CD4-positive, alpha-beta T cell treated with Interferon alpha-2 for 1 hour (primary cell): ENCODE measurements at places on chromosomes 16 and 17.

- DNase-seq = no peak
These were observed 15.5 kb upstream of the SUPT4H1 start for GRCh38 chr17:58367461-58367860.

GRCh38 chr17:17780922-17781590, 55.7 kb downstream of the SREBF1 start:
- DNase-seq = no peak

DNA sequence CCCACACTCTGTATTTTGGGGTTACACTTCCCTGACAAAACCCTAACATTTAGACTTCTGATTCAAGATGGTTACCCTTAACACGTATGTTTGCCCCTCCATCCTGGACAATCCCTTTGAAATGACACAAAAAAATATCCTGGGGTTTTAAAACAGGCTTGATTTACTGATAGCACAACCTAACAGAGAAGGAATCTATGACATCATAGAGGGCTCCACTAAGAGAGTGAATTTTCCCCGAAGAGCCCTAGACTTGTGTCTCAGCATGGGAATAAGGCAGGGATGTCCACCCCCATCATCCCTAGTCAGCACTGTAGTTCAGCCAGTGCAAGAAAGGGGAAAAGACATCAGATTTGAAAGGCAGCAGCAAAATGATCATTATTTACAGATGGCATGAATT, 15.8 kb upstream of the SRCIN1 start:
- no peak for DNase-seq

DNA sequence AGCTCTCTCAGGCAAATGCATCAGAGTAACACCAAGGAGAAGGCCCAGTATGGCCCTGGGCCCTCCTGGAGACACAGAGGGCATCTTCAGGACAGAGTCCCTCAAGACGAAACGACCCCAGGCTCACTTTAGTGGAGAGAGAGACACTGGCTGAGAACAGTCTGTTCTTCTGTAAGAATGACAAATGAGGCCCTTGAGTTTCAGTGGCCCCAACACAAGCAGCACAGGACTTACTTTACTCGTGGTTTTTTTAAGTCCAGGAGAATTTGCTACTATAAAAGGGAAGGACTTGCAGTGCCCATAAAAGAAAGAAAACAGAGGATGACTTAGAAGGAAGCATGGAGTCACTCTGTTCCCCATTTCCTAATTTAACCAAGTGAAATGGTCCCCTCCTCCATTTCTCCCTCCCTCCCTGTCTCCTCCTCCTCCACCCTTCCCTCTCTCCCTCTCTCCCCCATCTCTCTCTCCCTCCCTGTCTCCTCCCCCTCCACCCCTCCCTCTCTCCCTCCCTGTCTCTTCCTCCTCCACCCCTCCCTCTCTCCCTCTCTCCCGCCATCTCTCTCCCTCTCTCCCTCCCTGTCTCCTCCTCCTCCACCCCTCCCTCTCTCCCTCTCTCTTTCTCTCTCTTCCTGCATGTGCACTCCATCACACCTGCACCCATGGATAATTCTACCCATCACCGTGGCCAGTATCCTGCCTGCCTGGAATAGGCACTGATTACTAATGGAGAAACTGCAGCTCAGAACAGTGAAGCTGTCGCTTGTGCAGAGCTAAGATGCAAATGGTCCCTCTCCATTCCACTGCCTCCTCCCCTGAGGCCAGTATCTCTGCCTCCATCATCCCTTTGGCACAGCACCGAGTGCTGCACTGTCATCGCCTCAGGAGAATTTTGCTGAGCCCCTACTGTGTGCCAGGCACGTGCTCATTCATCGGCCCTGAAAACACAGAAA, 47.3 kb upstream of the RBFOX3 start:
- DNase-seq = no peak

DNA sequence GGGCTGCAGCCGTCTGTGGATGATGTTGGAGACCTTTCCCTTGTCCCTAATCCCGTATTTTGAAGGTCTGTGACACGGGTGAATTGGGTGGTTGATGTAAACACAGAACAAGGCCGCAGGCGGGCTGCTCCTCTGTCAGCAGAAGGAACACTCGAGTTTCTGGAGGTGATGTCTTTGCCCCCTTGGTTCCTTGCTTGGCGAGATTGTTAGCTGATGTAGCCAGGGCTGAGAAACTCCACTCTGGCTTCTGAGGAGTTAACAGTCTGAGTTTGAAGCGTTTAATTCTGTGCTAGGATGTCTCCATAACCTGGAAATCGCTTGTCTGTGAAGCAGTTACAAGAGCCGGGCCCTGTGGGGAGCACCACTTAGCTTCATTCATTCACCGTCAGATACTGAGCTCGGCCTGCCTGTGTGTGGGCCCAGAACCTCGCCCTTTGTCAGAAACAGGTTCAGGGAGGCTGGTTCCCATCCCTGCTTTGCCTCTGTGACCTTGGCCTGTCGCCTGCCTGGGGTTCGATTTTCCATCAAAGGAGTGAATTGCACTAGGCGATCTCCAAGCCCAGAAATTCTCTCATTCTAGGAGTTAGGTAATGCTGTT, 1.3 kb downstream of the MAPK8IP3 start:
- DNase-seq = no peak

GRCh38 chr17:64707050-64707591, 45.0 kb upstream of the SMURF2 start:
- no peak for DNase-seq

DNA sequence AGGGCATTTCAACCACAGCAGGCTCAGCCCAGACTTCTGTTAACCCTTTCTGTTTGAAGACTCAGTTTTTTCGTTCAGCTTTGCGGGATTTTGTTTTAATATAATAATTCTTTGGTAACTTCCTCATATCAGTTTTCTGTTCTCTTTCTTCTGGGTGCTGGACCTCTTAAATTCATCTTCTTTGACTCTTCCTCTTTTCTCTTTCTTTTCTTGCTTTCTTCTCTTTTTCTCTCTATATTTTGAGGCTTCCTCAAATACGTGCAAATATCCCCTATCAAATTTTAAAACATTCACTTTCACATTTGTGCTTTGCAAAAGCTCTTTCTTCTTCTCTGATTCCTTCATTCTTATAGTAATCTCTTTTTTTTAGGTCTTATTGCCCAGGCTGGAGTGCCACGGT, 136.3 kb downstream of the HS3ST3B1 start:
- DNase-seq = no peak
